Neural crest cell (in vitro differentiated cells): ENCODE measurements at places on chromosomes 1 and 21. TPM values are rescaled to one million over a fixed set of nuclear protein-coding genes. Genes with fewer than 3 reads are reported as not detected.

The DPYD gene
- total RNA-seq: 5.9 and 7.3 TPM in 2 replicates

GRCh38 chr1:204777591-204777990, 92.1 kb upstream of the LRRN2 start:
- no peak for DNase-seq

The BEST4 gene
- total RNA-seq: 0.14 and 0.23 TPM in 2 replicates

- DNase-seq: no peak
Measured at GRCh38 chr1:201925301-201925567, 21.1 kb downstream of the LMOD1 start.

DNA sequence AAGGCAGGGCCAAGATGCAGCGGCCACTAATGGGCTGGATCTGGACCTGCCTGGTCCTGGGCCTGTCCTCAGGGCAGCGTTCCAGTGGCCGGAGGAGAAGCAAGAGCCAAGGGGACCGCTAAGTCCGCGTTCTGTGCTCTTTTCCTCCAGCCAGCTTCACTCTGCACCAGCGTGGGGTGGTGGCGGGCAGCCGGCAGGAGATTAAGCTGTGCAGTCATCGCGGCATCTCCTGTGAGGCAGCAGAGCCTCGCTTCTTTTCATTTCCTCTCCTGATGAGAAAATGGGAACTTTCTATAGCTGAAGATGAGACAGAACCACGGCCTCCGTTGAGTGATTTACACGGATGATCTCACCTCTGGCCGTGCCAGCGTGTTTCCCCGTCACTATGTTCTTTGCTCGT, 43.4 kb downstream of the AJAP1 start:
- DNase-seq: no peak

The OR2G6 gene
- not detected in 2 replicates for total RNA-seq

The ENAH gene
- total RNA-seq: 179 and 181 TPM in 2 replicates

DNA sequence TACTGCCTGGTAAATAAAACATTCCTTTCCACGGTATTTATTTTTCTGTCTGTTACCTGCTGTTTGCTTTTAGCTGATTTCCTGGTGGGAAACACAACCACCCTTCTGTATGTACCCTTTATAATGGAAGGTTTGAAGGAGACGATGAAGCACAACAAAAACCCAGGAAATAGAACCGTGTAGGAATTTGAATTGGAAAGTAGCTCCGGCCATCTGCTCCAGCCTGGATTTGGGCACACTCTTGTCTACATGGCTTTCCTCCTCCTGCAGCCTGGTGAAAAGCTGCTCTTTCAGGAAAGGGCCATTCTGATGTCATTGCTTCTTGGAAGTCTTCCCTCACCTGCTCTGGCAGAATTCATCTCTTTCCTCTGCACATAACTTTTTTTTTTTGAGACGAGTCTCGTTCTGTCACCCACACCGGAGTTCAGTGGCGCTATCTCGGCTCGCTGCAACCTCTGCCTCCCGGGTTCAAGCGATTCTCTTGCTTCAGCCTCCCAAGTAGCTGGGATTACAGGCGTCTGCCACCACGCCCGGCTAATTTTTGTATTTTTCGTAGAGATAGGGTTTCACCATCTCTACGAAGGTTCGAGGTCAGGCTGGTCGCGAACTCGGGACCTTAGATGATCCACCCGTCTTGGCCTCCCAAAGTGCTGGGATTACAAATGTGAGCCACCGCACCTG, 2.7 kb downstream of the AK4 start:
- DNase-seq: no peak

DNA sequence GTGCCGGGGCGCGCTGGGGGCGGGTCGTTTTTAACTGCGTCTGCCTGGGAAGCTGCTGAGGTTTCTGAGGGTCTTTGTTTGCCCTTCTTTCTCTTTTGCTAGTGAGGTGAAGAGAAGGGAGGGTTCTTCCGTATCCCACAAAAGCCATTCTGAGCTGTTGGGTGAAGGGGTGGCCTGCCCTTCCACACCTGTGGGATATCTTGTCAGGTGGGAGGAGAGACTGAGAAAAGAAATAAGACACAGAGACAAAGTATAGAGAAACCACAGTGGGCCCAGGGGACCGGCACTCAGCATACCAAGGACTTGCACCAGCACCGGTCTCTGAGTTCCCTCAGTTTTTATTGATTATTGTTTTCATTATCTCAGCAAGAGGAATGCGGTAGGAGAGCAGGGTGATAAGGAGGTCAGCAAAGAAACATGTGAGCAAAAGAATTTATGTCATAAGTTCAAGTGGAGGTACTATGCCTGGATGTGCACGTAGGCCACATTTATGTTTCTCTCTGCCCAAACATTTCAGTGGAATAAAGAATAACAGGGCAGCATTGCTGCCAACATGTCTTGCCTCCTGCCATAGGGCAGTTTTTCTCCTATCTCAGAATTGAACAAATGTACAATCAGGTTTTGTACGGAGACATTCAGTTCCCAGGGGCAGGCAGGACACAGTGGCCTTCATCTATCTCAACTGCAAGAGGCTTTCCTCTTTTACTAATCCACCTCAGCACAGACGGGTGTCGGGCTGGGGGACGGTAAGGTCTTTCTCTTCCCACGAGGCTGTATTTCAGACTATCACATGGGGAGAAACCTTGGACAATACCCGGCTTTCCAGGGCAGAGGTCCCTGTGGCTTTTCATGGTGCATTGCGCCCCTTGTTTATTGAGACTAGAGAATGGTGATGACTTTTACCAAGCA, 972 bp downstream of the PGBD2 start:
- no peak for DNase-seq

- no peak for DNase-seq
Measured at GRCh38 chr1:201404722-201405483, 5.8 kb upstream of the LAD1 start.

- no peak for DNase-seq
Measured at GRCh38 chr1:237687804-237688203, 202.9 kb downstream of the ZP4 start.

DNA sequence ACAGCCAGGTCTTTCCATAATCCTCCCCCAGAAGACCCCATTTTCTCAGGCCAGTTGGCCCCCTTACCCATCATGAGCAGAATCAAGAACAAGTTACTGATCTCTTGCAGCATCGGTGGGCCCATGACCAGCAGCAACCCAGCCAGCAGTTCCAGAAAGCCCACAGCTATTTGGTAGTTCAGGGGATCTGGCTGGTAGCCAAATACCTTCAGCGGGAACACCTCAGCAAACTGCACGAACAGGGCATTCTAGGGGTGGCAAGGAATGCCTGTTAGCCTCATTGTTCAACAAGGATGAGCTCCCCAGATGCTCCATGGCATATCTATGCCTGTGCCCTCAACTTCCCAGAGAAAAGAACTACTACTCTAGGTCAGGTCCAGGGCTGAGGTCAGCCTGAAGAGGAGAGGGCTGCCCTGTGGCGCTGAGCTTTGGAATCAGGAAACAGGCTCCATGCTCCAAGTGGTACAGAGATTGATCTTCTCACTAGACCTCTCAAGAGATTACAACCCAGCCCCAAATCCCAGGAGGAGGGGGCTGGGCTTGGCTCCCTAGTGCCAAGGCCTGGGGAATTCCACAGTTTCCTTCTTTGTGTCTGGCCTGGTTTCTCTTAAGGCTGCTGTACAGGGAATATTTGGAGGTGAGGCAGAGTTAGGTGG, 1.3 kb downstream of the TMEM35B start:
- no peak for DNase-seq

DNA sequence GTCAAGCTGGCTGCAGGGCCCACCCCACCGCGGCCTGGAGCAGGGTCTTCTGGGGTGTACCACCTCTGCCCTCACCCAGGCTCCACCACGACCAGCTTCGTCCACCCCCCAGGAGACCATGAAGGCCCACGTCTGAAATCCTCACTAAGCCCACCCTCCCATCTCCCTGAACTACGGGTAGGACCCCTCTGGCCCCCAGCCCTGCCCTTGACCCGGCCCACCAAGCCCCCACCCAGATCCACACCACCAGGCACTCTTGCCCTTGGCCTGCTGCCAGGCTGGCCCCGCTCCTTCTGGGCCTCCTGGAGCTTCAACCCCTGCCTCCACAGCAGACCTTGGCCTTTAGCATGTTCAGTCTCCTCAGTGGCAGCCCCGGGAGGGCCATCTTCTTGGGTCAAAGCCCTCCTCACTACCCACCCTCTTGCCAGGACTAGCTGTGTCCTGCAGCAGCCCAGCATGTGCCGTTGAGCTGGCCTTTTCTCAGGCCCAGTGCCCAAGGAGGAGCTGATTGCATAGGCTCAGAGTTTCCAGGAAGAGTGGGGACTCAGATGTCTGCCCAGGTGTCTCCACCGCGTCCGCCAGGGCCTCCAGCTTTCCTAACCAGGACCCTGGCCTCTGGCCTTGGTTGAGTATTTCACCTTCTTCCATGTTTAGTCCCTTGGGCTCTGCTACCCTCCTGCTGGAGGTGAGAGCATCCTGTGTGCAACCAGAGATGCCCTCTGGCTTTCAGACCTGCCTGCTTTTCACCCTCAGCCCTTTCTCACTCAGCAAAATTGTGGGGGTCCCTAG, 17.7 kb upstream of the SAMD11 start:
- no peak for DNase-seq

GRCh38 chr21:38631206-38631605, 132.9 kb upstream of the ERG start:
- no peak for DNase-seq

The ACADM gene
- 55.6 and 59.5 TPM in 2 replicates for total RNA-seq

GRCh38 chr1:154948079-154948478, 7.8 kb downstream of the PBXIP1 start:
- DNase-seq: no peak

The HAO2 gene
- total RNA-seq: not detected in 2 replicates

The FAM110D gene
- total RNA-seq: 1.0 and 1.2 TPM in 2 replicates

The ATP5IF1 gene
- total RNA-seq: 125 and 127 TPM in 2 replicates

GRCh38 chr1:224919508-224919907, 10.0 kb upstream of the DNAH14 start:
- no peak for DNase-seq

The S100A7 gene
- total RNA-seq: not detected in 2 replicates

DNA sequence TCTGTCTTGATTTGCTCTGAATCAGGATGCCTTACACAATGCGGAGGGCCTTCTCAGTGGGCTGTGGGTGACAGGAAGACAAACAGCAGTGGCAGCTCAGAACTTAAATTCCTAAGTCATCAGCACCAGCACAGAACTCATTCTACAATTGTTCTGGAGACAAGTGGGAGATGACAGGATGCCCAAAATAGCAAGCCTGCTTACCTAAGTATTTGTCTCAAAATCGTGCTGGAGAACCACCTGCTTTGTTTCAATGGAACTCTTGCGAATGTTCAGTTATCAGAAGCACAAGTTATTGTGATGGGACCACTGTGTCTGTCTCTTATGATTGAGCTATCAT, 76.1 kb downstream of the VCAM1 start:
- no peak for DNase-seq

The SLC26A9 gene
- total RNA-seq: 0.16 TPM in 1 of 2 replicates, not detected in the other

The TMEM79 gene
- 4.3 and 4.6 TPM in 2 replicates for total RNA-seq

DNA sequence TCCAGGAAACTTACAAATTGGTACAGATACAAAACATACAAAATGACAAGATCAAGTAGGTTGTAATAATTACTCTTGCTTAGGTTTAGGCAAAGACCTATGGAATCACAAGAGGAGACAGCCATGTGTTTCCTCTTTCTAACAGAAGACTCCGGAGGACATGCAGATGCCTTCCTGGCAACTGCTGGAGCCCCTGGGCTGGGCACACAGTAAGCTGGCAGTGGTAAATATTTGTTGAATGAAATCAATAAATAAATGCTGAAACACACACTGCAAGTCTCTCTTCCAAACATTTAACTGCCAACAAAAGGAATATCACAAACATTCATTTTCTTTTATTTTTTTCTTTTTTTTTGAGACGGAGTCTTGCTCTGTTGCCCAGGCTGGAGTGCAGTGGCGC, 149.4 kb downstream of the SLC45A1 start:
- no peak for DNase-seq

DNA sequence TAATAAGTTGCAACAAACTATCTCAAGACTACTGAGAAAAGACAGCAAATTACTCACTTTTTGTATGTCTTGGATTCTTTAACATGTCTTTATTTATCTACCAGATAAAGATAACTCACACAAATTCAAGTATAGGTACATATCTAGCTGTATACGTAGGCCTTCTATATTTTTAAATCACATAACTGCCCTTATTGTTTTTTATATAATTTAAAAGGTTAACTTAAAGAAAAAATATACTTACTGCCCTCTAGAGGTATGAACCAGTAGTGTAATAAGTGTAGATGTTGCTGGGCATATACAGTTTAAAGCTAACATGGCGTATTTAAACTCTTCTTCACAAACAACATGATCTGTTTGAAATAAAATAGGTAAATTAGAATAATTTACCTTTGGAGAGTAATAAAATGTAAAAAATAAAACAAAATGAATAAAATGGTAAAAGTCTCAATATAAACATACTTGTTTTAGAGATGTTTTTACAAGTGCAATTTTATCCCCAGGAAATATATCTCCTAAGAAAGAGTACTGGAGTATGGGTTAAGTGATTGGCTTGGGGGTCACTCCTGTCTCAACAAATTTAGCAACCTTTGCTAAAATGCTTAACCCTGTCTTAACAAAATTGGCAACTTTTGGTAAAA, 235.2 kb downstream of the KCNT2 start:
- DNase-seq: no peak

- DNase-seq: no peak
Measured at GRCh38 chr1:207500306-207500705, 4.3 kb downstream of the CR1 start.

DNA sequence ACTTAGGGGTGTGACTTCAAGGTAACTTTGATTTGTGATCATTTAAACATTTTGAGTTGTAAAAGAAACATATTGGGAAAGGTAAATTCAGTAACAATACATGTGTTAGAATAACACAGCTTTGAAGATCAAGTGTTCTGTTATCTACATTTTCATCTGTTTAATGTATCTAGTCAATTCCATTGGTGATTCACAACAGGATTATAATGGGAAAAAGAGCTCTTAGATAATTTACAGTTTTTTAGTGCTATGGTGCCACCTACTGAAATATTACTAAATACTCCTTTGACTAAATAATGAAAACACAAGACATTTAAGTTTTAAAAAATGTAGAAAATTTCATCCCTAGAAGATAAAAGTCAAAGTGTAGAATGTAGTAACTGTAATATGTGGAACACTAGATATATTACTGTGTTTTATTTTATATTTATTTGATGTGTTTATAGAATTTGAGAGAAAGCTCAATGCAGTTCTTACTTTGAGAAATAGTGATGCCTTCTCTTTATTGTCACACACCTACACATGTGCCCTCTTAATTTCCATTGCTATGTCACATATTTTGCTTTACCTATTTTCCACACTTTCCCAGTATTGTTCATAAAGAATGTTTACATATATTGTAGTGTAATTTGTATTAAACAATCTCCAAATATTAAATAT, 47.4 kb downstream of the PTPRC start:
- DNase-seq: no peak
